Progenitor cell of endocrine pancreas (in vitro differentiated cells): ENCODE measurements at places on chromosomes 11 and 22. TPM values are rescaled to one million over a fixed set of nuclear protein-coding genes. Genes with fewer than 3 reads are reported as not detected.
A peak's percentile ranks its signal among the peaks of the same experiment; 100 is the strongest.

DNA sequence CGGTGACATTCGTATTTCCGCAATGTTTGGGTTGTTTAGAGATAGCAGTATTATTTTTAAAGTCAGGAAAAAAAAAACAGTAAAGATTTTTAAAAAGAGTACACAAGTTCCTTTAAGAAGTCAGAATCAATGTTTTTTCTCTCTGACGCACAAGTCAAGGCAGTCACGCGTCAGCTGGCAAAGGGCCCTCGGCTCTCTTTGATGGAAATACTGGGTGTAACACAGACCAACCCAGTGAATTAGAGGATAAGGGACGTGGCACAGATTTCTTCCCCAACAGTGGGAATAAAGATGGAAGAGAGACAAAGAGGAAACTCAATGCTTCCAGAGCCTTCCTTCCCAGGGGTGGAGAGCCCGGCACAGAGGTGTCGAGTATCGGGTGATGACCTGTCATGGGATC lies 13.4 kb downstream of the ASCC2 start:
- H3K27ac ChIP-seq, result no peak overlapping the region
- no peaks in the 10 kb centered on the region for H3K27me3 ChIP-seq
- no peak for DNase-seq
- no peaks in the 10 kb centered on the region for H3K4me1 ChIP-seq

DNA sequence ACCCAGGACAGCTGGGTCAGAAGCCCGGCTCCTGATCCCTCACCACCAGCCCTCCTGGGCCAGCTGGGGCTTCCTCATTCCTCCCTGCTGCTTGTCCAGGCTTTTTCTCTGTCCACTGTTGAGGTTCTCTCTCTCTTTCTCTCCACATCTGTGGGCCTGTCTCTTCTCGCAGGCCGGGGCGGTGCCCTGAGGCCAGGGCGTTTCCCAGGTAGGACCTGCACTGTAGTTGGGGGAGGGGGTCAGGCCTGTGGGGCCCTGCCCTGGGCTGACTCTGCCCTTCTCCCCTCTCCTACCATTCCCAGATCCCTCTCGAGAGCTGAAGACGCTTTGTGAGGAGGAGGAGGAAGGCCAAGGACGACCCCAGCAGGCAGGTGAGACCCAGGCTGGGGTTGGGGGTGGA lies 4.9 kb downstream of the EHBP1L1 start:
- H3K4me3 ChIP-seq, result no peak overlapping the region
- DNase-seq, result no peak
- H3K27me3 ChIP-seq, result peaks cover 48% of the 10 kb centered on the region
- no peak overlapping the region for H3K27ac ChIP-seq

The CDC42EP1 gene
- total RNA-seq, result 52.6 TPM in 2 replicates

GRCh38 chr11:103637295-103637694 lies 399.1 kb upstream of the DDI1 start:
- no peaks in the 10 kb centered on the region for H3K36me3 ChIP-seq
- no peak overlapping the region for H3K4me3 ChIP-seq
- no peak for DNase-seq
- H3K4me1 ChIP-seq, result no peaks in the 10 kb centered on the region
- no peaks in the 10 kb centered on the region for H3K27me3 ChIP-seq

DNA sequence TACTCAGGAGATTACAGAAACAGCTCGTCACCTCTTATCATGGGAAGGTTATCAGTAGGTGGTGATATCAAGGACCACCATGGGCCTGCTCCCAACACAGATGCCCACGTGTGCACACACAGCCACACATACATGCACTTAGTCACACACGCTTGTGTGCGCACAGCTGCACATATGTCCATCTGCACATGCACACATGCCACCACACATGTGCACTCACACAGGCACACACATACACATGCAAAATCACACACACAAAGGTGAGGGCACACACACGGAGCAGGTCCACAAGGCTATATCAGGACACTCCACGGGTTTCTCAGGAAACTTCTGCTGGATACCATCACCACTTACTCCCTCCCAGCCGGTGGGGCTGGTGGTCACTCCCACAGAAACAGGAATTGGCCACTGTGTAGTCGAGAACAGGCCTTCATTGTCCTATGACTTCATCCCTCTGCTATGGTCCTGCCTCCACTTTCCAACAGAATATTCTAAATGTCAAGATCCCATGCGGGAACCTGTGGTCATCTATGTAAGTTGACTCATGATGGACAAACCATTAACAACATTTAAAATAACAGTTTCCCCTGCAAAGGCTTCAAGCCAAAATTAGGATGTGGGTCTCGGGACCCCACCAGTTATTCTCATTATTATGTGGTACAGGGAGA lies 2.2 kb downstream of the C11orf24 start:
- H3K27me3 ChIP-seq, result no peaks in the 10 kb centered on the region
- DNase-seq, result no peak
- H3K4me3 ChIP-seq, result peak overlapping the region; percentile 17

- H3K36me3 ChIP-seq, result no peaks in the 10 kb centered on the region
- H3K4me1 ChIP-seq, result peaks cover 3% of the 10 kb centered on the region
- DNase-seq, result no peak
These were observed 6.4 kb downstream of the OSM start for GRCh38 chr22:30260276-30260675.

DNA sequence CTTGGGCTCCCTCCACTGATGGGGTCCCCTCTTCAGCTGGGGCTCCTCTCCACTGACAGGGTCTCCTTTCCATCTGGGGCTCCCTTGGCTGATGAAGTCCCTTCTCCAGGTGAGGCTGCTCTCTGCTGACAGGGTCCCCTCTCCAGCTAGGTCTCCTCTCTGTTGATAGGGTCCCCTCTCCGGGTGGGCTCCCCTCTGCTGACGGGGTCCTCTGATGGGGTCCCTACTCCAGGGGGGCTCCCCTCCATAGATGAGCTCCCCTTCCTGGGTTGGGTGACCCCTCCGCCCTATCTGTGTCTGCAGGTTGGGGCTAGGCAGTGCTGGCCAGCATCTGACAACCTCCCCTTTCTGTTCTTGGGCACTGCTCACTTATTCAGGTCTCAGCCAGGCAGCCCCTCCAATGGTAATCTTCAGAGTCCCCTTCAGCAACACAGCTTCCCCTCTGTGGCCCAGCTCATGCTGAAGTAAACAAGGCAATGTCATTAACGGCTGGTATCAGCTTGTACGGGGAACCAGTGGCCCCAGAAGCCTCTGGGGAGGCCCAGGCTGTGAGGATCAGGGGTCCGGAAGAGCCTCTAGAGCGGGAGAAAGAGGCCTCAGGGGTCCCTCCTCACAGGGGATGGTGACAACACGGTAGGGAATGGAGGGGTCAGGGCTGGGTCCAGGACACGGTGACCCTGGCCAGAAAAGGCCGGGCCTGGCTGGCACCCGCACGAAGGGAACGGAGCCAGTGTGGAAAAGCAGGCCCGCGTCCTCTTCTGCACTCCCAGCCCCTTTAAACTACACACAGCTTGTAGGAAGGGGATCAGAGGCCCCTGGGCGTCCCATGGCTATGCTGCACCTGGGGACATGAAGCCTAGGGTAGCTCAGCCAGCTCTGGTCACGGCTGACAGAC lies 9.6 kb upstream of the CD81 start:
- peaks cover 2% of the 10 kb centered on the region for H3K4me1 ChIP-seq
- peaks cover 14% of the 10 kb centered on the region for H3K27me3 ChIP-seq
- H3K36me3 ChIP-seq, result no peaks in the 10 kb centered on the region
- no peak overlapping the region for H3K27ac ChIP-seq

The ART1 gene
- total RNA-seq, result not detected in 2 replicates

- no peak overlapping the region for H3K4me3 ChIP-seq
- no peaks in the 10 kb centered on the region for H3K27me3 ChIP-seq
These were observed 10.6 kb downstream of the RPL3 start for GRCh38 chr22:39308614-39309363.

GRCh38 chr11:65274735-65275682 lies 13.2 kb downstream of the POLA2 start:
- H3K4me1 ChIP-seq, result peaks cover 31% of the 10 kb centered on the region
- peak overlapping the region; percentile 78 for H3K27ac ChIP-seq
- DNase-seq, result peak; percentile 49

- DNase-seq, result no peak
- peaks cover 16% of the 10 kb centered on the region for H3K4me1 ChIP-seq
- no peaks in the 10 kb centered on the region for H3K36me3 ChIP-seq
- H3K27ac ChIP-seq, result no peak overlapping the region
These were observed 29.9 kb downstream of the LRFN4 start for GRCh38 chr11:66886671-66887221.

GRCh38 chr11:68051191-68052136 lies 12.6 kb downstream of the TCIRG1 start:
- peaks cover 6% of the 10 kb centered on the region for H3K36me3 ChIP-seq
- no peaks in the 10 kb centered on the region for H3K27me3 ChIP-seq
- H3K27ac ChIP-seq, result no peak overlapping the region
- no peak for DNase-seq

DNA sequence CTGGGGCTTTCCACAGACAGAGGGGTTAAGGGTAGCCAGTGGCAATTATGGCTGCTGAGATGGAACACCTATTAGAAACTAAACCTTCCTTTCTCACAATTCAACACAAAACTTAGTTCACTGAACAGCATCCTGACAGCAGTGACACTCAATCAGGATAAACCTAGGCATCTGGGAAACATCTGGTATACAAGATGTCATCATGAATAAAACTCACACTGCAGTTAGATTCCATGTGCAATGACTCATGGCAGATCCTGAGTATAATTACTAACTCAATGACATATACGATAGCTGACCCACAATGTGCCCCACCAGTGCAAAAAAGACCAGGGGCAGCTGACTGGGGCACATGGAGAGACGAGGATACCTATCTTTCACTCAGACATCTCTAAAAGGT lies 17.7 kb downstream of the RBFOX2 start:
- peaks cover 62% of the 10 kb centered on the region for H3K4me1 ChIP-seq

- peaks cover 6% of the 10 kb centered on the region for H3K36me3 ChIP-seq
- no peak overlapping the region for H3K27ac ChIP-seq
- H3K27me3 ChIP-seq, result no peaks in the 10 kb centered on the region
- H3K4me1 ChIP-seq, result peaks cover 22% of the 10 kb centered on the region
- DNase-seq, result no peak
These were observed 120.5 kb downstream of the TEAD1 start for GRCh38 chr11:12794576-12795230.

DNA sequence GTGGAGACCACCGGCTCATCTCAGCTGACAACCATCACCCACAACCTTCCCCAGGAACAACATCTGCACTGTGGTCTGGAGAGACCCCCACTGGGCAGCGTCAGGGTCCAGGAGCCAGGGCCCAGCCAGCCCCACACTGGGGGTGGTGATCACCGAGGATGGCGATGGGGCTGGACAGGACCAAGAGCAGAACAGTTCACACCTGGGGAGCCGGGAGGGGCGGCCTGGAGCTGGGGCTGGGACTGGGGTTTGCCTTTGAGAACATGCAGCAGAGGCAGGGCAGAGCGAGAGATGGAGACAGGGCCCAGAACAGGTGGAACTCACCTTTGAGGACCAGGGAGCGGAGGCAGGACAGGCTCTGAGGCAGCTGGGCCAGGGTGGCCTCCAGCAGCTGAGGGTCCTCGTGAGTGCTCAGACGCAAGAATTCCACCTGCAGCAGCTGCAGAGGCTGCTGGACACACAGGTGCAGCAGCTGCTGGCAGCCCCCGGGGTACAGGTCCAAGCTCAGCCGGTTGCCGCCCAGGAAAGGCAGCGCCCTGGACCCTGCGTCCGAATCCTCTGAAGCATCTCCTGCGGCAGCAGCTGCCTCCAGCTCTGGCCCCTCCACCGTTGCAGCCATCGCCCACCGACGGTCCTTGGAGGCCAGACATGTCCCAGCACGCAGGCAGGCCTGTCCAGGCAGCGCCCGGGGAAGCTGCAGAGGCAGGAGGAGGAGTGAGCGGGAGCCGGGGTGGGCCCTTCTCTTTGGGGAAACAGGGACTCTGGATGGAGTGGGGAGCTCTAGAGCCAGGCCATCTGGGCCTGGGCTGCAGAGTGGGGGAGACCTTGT lies 1.0 kb downstream of the PIDD1 start:
- H3K4me1 ChIP-seq, result peaks cover 4% of the 10 kb centered on the region
- no peak for DNase-seq
- H3K36me3 ChIP-seq, result no peaks in the 10 kb centered on the region
- no peaks in the 10 kb centered on the region for H3K27me3 ChIP-seq
- no peak overlapping the region for H3K27ac ChIP-seq
